Ovary (tissue), 10 donors: ENCODE measurements at places on chromosomes 13 and 19.

DNA sequence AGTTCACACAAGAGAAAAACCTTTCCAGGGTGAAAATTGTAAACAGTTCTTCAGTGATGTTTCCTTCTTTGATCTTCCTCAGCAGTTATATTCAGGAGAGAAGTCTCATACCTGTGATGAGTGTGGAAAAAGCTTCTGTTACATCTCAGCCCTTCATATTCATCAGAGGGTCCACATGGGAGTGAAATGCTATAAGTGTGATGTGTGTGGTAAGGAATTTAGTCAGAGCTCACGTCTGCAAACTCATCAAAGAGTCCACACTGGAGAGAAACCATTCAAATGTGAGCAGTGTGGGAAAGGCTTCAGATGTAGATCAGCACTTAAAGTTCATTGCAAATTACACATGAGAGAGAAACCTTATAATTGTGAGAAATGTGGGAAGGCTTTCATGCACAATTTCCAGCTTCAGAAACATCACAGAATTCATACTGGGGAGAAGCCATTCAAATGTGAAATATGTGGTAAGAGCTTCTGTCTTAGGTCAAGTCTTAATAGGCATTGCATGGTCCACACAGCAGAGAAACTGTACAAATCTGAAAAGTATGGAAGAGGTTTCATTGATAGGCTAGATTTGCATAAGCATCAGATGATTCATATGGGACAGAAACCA lies 6.9 kb downstream of the ZNF222 start:
- DNase-seq: no peak

DNA sequence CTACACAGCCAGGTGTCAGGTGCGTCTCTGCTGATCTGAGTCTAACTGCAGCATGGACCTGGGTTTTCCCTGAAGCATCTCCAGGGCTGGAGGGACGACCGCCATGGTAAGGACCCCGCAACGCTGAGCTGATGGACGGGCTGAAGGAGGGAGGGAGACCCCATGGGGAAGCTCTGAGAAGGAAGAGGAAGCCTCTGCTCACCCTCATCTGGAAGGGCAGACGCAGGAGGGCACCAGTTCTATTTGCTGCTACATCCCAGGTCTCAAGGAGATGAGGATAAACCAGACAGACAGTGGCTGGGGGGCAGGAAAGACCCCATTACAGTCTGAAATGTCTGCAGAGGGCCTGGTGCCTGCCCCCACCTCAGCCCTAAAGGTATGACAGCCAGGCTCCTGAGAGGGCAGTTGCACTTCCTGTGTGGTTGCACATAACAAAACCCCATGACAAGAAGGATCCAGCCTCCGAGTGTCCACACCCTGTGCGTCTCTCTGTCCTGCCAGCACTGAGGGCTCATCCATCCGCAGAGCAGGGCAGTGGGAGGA lies at the start of gene LILRA2:
Gene LILRA2, plus strand, starts transcription at position 461 of the 543 bp plus-strand sequence. CDS start 89 bp downstream, outside the sequence.
- no peak for DNase-seq

DNA sequence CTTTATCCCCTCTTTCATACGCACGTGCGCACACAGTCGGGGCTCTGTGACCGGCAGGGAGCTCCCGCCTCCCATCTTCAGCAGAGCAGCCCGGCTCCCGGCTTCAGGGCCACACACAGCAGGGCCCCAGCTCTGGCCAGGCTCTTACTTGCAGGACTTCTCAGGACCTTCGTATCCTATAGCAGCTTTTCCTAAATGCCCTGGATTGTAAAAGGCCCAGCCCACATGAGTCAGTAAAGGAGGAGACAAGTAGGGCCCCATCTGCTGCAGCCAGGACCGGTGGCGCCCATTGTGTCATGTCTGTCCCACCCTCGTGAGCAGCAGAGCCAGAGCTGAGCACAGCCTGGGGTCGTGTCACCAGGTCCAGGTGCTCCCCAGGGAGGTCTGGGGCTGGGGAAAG lies 107.6 kb upstream of the VSTM2B start:
- no peak for DNase-seq

- DNase-seq: no peak
These were observed 50.9 kb downstream of the PCCA start for GRCh38 chr13:100139817-100140216.

GRCh38 chr13:103273825-103274224 lies 207.6 kb upstream of the SLC10A2 start:
- no peak for DNase-seq

GRCh38 chr13:65378943-65379519 lies 1851.1 kb downstream of the PCDH9 start:
- no peak for DNase-seq

- DNase-seq: no peak
These were observed 24.1 kb upstream of the FRY start for GRCh38 chr13:32007494-32007893.

GRCh38 chr13:51679616-51680015 lies 95.4 kb downstream of the WDFY2 start:
- no peak for DNase-seq
